Activated CD4-positive, alpha-beta T cell treated with anti-CD3 and anti-CD28 coated beads for 4 hours (primary cell): ENCODE measurements at places on chromosomes 1 and 21.
A peak's percentile ranks its signal among the peaks of the same experiment; 100 is the strongest.

DNA sequence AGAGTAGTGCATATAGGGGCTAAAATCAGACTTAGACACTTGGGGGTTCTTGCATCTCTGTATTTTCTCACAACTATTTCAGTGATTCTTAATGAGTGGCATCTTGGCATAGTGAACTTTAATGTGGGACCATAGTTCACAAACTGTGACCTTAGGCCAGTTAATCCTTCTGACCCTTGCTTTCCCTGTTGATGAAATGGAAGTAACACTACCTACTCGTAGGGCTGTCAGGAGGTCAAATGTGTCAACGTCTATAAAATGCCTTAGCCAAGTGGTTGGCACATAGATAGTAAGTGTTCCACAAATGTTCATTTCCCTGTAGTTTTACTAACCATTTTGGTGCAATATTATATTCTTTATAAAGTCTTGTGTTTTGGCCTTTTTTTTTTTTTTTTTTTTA is 49.4 kb downstream of the DYRK1A start:
- no peak for DNase-seq

DNA sequence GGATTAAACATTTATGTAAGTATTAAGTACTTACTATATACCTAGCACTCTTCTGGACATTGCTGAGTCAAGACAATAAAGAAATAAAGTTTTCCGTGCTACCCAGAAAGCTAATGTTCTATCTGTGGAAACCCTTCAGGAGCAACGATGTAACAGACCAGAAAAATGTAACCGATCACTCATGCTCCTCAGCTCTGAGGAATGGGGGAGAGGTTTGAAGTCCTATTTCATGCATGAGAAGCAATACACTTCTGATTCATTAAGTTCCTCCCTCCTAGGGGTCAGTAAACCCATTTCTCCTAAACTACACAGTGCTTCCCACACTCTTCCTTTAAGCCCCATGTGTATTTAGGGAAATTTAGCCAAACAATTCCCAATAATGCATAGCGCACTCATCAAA is 25.6 kb upstream of the KAZN start:
- DNase-seq: no peak

DNA sequence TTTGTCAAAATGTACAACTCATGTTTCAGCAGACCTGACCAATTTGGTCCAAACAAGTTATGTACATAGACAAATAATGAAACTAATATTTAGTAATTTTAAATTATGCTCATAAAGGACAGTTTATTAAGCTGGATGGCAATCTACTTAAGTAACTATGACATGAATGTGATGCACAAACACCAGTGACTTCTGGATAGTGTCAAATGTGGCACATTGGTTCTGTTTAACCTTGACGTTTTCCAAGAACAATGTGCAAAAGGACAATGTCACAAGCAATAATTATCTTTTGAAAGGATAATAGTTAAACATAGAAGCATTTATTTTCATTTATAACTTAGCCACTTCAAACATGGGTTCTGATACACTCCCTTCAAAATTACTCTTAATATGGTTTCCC is 80.0 kb downstream of the TRIM33 start:
- no peak for DNase-seq

- DNase-seq: no peak
These were observed 4.4 kb downstream of the AVPR1B start for GRCh38 chr1:206112600-206113301.

GRCh38 chr1:167984886-167985489 is 48.1 kb upstream of the MPC2 start:
- peak; percentile 3 for DNase-seq

- no peak for DNase-seq
These were observed 9.9 kb upstream of the HSPG2 start for GRCh38 chr1:21946836-21947587.

- no peak for DNase-seq
These were observed 44.7 kb upstream of the FMO2 start for GRCh38 chr1:171140401-171140800.

- DNase-seq: no peak
These were observed 13.6 kb downstream of the CNST start for GRCh38 chr1:246579818-246580217.

DNA sequence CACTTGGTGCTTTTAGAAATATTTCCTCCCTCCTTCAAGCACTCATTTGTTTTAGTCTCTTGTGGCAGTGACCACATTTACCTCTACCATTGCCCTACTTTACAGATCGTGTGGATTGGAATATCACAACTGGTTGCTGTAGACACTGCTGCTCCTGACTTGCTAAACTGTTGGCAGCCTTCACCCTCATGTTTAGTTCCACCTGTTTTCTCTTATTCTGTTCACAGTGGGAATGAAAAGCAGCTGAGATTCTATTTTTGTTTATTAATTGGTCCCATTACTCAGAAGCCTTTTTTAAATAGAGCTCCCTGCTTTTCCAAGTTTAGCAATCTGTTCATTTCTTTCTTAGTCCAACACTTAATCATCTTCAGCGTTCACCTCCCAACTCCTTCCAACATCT is 308.9 kb downstream of the RWDD3 start:
- no peak for DNase-seq

- DNase-seq: no peak
These were observed 70.0 kb upstream of the CACNA1E start for GRCh38 chr1:181413195-181413815.

DNA sequence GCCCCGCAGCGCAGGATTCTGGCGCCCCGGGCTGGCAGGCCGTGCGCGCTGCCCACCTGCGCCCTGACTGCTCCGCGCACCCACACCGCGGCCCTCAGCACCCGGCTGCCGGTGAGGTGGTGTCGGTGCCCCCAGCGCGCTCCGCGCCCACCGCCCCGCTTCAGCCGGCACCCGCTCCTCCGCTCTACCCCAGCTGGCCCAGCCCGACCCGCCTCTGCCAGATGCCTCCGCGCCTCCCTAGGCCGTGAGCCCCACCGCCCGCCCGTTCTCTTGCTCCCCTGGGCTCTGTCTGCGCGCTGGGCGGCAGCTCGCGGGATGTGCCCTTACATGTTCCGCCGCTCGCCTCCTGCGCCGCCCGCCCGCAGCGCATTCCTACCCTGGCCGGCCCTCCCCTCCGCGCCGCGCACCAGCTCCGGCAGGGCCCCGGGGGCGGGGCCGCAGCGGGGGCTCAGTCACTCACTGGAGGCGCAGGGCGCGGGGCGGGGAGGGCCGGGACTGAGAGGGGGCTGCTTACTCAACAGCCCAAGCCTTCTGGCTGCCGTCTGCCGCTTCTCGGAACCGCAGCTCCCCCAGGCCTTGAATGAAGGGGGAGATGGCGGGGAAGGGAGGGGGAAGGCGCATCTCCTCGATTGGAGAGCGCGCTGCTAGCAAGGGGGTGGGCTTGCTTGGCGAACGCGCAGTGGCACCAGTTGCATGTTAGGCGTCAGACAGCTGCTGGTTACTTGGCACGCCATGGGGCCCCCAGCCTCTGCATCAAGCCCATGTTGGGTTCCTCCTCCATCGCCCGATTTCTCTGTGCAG is at the start of gene PHLDA3:
Gene PHLDA3 (minus strand): TSS at position 345 of the 801 bp plus-strand sequence. CDS start 402 bp downstream, outside the sequence.
- DNase-seq: peak; percentile 23

- no peak for DNase-seq
These were observed 24.7 kb downstream of the IL23R start for GRCh38 chr1:67190942-67191341.

DNA sequence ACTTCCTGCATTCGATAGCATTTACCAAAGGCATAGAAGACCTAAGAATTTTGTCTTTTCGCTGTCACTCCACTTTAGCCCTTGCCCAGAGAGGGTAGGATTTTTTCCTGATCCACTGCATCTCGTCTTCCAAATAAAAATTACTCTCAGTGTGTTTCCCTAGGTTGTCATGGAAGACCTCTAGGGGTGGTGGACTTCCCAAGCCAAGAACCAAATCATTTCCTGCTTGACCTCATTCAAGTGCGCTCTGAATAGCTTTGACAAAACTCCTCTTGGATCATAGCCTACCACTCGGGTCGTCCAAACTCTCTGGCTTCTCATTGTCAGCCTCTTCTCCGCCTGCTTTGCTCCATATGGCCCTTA is 431 bp upstream of the C1orf52 start:
- DNase-seq: no peak

- DNase-seq: no peak
These were observed 104.7 kb downstream of the CASZ1 start for GRCh38 chr1:10691740-10692125.

- DNase-seq: no peak
These were observed 23.2 kb upstream of the IFNAR1 start for GRCh38 chr21:33301632-33302002.

DNA sequence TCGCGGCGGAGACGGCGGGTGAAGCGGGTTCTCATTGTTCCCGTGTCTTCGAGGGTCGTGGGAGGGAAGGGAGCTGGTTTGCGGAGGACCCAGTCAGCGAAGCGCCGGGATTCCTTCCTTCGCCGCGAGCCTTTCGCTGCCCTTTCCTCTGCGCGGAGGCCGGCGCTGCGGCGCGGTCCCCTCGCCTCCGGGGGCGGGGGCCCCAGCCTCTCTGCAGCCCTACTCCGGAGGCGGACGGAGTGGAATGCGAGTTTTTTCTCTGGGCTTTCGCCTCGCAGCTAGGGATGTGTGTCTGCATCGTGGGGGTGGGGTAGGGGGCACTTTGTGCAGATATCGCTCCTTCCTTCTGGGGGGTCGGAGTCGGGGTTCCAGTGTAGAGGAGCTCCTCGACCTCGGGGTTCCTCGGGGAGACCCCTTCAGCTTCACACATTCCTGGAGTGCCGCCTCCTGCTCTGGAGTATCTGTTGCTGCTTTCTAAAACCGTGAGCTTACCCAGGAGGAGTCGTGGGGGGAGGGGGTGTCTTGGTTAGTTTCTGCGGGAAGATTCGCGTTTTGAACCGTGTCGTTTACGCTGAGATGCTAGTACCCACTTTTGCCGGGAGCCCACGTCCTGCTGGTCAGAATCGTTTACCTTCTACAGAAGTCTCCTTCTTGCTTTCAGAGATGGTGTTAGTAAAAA is 595 bp downstream of the RNF2 start:
- DNase-seq: no peak

DNA sequence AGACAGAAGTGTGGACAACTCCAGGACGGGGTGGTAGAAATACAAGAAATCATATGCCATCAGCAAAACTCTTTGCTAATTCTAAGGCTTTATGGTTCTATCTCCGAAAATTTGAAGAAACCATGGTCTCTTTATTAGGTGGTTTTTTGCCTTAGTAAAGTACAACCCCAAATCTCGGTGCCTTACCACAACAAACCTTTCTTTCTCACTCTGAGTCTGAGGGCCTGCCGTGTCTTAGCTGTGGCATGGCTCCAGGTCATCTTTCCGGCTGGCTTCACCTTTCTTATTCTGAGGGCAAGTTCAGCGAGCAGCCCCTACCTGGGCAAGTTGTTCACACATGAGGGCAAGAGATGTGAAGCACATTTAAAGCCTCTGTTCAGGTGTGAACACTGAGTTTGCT is 280.6 kb downstream of the TTLL7 start:
- no peak for DNase-seq

GRCh38 chr1:2199042-2199810 is 4.7 kb upstream of the FAAP20 start:
- peak; percentile 72 for DNase-seq

DNA sequence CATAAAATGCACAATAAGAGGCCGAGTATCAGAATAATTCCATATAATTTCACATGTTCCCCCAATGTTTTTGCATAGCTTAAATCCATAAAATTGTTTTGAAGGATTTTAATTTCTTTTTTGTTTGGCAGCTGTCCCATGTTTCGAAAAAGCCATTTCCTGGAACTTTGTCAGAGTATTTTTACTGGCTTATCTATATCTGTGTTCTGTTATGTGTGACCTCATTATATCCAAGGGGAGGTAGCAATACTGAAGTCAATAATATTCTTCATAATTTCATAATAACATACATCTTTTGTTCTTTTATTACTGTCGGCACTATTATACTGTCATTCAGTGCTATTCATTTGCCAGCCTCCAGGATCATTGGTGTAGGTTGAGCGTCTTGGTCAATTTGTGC is 9.4 kb upstream of the BACH1 start:
- DNase-seq: no peak

DNA sequence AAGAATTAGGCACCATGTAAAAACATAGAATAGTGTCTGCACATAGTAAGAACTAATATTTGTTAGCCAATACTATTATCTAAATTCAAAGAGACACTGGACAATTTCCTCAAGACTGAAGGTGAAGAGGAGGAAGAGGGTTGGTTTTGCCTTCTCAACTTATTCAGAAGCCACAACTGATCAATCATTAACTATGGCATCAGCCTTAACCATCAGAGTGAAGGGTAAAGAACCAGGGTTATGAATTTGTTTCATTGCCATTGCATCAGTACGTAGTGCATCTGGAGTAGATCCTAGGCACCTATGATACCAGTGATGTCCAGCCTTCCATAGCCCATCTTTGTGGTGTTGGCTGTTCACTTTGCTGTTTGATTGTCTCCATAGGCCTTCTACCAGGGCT is 421.7 kb upstream of the DEPDC1 start:
- no peak for DNase-seq

- DNase-seq: no peak
These were observed 58.3 kb downstream of the APP start for GRCh38 chr21:26112127-26112742.

GRCh38 chr1:240338837-240339236 is 247.2 kb downstream of the FMN2 start:
- no peak for DNase-seq

DNA sequence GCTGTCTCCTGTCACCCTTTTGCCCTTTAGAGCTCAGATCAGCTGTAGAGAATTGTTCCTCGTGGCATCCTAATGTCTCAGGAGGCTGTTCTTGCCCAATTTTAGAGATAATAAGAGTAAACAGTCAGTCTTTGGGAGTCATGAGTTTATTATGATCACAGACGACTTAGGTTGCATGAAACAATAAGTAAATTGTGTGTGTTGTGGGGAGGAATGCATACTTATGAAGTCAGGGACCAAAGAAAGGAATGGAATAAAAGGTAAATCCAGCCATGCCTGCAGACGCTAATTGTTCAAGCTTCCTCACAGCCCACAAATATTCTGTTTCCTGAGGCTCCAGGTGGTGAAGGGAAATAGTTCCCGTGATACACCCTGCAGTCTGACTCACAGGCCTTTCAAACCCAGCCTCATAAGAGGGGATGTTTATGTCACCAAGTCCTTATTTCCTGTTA is 897 bp downstream of the EPHX4 start:
- no peak for DNase-seq

DNA sequence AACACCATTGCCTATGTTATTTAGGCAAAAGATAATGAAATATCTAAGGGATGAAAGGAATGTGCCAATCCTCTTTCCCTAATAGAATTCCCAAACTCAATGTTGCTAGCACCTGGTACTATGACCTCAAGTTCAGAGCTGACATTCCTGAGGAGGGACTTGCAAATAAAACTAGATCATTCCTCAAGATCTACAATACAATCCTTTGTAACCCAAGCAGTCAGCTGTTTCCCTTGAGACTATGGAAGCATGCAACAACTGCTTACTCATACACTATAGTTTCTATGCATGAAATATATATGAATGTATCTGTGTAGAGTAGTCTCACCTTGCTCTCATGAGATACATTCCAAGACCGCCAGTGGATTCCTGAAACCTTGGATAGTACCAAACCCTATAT is 65.0 kb downstream of the ABL2 start:
- DNase-seq: no peak

DNA sequence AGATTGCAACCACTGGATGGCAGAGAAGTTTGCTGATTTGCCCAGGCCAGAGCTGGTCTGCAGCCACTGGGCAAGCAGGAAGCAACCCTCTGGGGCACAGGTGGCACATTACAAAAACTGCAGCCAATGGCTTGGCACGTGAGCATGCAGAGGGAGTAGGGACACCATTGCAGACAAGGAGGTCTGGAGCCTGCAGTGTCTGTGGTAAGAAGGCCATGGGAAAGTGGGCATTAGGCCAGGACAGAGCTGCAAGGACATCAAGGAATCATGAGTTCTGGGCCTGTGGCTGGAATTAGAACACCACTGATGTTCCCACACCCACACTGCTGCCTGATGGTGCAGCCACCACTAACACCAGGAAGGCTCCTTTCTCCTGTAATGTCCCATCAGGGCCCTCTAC is 113.0 kb downstream of the TSEN15 start:
- no peak for DNase-seq
